ENCODE measurements at places on chromosomes 6 and 20.

DNA sequence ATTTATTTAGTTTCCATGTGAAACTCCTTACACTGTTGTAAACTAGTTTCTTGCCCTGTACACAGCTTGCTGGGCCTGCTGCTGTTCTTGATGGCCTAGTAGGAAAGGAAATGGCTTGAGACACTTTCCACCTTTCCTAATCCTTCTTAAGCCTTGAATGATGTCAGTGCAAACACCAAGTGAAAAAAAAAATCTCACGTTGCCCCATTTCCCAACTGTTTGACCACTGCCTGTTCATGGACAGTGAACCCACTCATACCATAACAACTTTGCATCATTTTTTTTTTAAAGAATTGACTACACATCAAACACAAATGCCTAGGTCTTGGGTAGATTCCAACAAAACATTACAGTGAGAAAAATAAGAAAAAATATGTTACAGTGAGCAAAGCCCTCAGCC lies 653.6 kb upstream of the FLRT3 start:
- DNase-seq: no peak

GRCh38 chr6:33931799-33932198 lies 128.0 kb upstream of the MLN start:
- DNase-seq: no peak

- DNase-seq: no peak
These were observed 65.1 kb upstream of the STX16 start for GRCh38 chr20:58585753-58586540.

DNA sequence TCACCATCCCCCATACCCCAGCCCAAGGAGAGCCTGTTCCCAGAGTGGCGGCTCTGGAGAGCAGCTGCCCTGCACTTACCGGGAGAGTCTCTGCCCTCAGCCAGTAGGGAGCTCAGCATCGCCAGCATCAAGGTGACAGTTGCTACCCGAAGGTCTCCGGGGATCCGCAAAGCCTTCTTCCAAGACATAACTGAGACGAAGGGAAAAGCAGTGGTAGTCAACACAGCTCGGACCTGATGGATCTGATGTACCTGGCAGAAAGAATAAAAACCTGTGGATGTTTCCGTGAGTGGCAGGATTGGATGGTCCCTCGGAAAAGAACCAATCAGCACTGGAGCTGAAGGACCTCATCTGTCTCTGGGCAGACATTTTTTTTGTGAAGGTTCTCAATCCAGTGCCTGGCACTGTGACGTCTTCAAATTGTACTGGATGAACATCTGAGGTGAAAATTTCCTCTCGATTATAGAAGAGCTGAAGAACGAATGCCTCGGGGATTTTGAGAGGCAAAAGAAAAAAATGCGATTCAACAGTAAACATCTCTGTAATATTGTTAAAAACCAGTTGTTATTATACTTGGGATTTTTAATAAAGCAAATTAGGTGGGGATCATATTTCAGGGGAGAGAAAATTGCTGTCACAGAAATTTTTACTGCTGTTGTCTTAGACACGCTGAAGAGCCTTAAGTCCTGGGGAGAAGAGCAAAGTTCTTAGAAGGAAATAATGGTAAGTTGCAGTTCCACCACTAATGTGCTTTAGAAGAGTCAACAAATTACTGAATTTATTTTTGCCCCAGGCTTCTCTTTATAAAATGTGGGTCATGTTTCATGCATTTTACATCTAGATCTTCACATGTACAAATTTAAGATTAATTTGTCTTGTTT lies at the start of gene HLA-DQB1:
Gene HLA-DQB1 (minus strand): TSS at position 238 of the 881 bp plus-strand sequence. CDS start 50 bp downstream, at position 188.
- no peak for DNase-seq

DNA sequence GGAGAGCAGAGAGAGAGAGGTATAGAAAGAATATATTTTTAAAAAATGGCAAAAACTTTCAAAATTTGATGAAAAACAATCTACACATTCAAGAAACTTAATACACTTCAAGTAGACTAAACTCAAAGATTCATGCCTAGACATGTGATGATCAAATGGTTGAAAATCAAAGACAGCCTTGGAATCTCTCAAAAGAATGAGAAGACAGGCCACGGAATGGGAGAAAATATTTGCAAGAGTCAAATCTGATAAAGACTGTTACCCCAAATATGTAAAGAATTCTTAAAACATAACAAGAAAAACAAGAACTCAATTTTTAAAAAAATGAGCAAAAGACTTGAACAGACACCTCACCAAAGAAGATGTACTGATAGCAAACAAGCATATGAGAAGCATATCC lies 49.7 kb downstream of the THEMIS start:
- no peak for DNase-seq

- DNase-seq: no peak
These were observed 61.8 kb downstream of the EPB41L2 start for GRCh38 chr6:131001111-131001736.

DNA sequence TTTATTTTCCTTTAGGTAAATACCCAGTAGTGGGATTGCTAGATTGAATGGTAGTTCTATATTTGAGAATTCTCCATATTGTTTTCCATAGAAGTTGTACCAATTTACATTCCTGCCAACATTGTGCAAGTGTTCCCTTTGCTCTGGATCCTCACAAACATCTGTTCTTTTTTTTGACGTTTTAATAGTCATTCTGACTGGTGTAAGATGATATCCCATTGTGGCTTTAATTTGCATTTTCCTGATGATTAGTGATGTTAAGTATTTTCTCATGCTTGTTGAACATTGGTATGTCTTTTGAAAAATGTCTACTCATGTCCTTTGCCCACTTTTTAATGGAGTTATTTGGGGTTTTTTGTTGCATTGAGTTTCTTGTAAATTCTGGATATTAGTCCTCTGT lies 85.6 kb downstream of the UBE3D start:
- no peak for DNase-seq

DNA sequence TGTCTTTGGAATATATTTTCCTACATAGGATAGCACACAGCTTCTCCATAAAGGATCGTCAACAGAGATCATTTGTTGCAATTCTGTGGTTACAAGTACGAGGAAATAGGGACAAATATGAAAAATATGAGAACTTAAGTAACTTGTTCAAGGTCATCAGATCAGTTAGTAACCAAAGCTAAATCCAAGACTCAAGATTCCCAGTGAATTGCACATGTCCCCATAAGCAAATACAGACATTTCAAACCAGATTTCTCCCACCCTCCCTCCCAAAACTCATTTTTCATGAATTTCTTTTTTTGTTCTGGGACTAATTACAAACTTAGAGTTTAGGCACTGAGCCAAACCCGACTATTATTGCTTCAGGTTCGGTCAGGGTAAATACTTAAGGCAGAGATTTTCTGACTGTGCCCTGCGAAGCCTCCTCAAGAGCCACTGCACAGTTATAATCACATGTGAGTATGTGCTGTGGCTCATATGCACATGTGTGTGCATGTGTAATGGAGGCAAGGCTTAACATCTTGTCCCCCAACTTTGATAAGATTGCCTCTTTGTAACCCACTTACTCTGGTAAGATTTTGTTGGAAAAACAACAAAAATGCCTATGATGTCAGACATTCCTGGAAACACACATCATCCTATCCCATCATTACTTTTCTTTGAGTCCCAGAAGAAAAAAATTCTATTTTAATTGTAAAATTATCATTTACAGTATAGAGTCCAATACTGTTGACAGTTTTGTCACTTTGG lies 216.2 kb downstream of the CD83 start:
- DNase-seq: no peak

DNA sequence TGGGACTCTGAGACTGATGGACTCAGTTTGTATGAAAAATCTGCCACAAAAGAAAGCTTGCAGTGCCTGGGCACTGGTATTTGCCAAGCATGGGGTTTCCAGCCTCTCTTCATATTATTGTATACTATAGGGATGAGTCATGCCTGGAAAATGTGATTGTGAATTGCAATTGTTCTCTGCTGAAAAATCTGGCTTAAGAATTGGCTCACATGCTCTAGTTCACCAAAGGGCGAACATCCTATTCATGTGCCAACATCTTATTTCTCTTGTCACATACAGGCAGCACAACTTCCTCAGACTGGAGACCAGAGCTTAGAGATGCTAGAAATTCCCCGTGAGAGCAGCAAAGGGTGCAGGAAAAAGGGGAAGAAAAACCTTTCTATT lies 103.6 kb upstream of the KCNK16 start:
- DNase-seq: no peak

DNA sequence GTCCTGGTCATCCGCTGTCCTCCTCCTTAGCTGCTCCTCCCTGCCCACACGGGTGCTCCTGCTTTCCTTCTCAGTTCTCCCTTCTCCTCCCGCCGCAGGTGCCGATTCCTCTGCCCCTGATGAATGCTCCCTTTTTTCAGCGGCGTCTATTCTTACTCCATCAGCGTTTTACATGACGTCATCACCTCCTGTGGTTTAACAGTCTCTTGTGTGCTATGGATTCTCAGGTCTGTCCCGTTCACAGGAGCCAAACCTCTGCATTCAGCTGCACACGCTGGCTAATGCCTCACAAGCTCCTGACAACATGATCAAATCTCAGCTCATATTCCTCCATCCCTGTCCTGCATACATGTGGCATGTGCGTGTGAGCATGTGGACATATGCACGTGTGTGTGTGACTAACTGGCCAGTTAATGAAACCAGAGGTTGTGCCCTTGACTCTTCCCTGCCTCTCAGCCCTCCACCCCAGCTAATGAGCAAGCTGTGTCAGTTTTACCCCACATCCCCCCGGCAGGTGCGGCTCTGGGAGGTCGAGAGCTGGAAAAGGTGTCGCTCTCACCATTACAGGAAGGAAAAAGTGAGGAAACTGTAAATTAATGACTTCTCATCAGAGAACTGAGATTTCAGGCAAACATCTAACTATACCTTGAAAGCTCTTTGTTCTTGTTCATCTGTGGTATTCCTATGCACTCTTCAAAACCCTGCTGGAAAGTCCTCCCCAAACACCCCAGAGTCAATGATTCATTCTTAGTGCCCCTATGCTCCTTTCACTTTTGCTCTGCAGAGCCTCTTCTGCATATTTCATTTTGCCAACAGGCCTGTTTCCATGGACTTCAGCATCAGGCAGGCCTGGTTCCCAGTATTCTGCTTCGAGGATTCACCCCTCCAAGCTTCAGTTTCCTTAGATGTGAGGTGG lies 163.1 kb downstream of the TTLL2 start:
- DNase-seq: no peak

- no peak for DNase-seq
These were observed 166.8 kb downstream of the IBTK start for GRCh38 chr6:82080767-82081166.

- no peak for DNase-seq
These were observed 12.2 kb downstream of the MMP24 start for GRCh38 chr20:35238735-35239134.

- no peak for DNase-seq
These were observed 815 bp downstream of the SPATA2 start for GRCh38 chr20:49914310-49915117.

- no peak for DNase-seq
These were observed 4.4 kb downstream of the ANKRD60 start for GRCh38 chr20:58224097-58224496.

DNA sequence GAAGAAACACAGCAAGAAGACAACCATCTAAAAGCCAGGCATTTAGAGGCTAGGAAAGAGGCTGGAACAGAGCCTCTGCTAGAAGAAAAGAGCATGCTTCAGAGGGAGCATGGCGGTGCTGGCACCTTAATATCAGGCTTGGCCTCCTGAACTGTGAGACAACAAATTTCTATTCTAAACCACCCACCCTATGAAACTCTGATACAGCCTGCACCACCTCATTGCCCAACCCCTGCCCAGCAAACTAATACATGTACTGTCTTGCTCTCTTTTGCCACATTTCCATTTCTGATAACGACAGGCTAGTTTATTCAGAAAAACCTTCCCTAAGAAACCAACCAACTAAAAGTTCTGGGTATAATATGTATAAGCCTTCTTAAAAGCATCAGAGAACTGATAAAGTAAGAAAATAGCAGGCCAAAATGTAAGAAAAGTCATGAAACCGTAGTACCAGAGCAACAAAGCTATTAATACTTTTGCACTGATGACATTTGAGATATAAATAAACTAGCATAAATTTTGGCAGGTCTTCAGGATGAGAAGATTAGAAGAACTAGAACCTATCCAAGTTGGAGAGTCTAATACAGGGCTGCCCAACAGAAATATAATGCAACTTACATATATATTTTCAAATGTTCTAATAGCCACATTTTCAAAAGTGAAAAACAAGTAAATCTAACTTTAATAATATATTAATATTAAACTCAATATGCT lies 184.7 kb upstream of the HSF2 start:
- DNase-seq: no peak

- DNase-seq: no peak
These were observed 36.1 kb downstream of the FGD2 start for GRCh38 chr6:37041521-37041920.

DNA sequence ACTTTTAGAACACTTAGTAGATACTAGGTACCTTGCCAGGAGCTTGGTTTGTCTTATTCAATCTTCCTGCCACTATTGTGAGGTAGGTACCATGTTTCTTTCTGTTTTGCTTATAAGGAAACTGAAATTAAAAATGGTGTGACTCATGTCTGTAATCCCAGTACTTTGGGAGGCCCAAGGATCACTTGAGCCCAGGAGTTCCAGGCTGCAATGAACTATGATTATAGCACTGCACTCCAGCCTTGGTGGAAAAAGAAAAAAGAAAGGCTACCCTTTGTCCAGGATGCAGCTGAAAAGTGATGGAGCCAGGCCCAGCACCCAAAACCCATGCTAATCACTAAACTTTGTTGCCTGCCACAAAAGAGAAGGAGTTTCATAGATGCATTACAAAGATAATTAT lies 34.1 kb upstream of the LAMA4 start:
- no peak for DNase-seq

DNA sequence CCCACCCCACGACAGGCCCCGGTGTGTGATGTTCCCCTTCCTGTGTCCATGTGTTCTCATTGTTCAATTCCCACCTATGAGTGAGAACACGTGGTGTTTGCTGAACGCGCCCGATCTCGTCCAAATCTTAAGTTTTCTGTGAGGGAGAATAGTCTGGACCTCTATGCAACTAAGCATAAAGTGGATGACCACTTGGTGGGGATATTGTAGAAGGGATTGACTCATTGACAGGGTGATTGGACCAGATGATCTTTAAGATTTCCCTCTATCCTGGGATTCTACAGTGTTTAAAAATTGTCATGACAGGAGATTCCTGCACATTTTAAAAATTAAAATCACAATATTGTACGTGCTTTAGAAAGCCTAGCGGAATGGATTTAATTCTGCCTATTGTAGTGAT lies 141.3 kb downstream of the TRMT11 start:
- DNase-seq: no peak

- DNase-seq: no peak
These were observed 16.2 kb downstream of the FRS3 start for GRCh38 chr6:41763470-41763869.

GRCh38 chr6:15490242-15491100 lies 172.4 kb downstream of the DTNBP1 start:
- DNase-seq: no peak

- DNase-seq: no peak
These were observed 9.4 kb upstream of the PHF20 start for GRCh38 chr20:35762461-35762860.

- DNase-seq: no peak
These were observed 36.0 kb downstream of the DNAH8 start for GRCh38 chr6:38750968-38751615.
